ENCODE measurements at places on chromosomes 1 and 21. TPM values are rescaled to one million over a fixed set of nuclear protein-coding genes. Genes with fewer than 3 reads are reported as not detected.

DNA sequence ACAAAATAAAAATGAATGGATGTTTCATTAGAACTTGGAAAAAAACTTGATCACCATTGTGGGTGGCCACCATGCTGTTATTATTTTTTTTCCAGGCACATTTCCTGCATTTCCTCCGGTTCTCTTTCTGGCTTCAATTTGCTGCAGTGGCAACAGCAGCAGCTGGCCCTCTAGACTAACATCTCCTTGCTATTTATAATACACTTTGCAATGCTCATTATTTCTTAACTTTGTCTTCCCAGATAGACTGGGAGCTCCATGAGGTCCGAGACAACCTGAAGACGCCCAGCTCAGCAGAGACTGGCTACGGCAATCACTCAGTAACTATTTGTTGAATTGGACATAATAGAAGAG is 53.4 kb upstream of the ATP5PO start:
- DNase-seq: no peak

MTF2 gene
- total RNA-seq: 13.4 TPM

DNA sequence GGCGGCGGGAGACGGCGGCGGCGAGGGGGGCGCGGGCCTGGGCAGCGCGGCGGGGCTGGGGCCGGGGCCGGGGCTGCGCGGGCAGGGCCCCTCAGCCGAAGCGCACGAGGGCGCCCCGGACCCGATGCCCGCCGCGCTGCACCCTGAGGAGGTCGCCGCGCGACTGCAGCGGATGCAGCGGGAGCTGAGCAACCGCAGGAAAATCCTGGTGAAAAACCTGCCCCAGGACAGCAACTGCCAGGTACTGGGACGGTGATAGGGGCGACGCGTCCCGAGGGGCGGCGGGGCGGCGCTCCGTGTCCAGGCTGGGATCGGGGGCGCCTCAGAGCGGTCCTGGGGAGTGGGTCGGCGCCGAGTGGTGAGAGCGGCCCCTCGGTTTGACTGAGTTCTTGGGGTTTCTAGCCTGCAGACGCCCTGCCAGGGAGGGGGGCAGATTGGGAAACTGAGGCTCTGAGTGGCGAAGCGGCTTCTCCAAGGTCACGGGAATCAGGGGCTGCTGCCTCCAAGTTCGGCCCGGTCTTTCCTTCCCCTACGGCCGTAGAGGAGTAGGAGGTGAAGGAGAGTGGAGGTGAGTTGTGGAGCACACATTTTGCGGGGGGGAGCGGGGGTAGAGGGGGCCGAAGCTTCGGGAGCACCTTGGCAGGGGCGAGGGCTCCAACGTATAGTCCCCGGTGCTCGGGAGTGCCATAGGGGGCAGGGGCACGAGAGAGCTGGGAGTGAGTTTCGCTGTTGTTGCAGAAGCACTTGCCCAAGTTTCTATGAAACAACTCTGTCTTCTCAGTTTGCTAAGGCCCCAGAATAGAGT is 508 bp downstream of the RAVER2 start:
- no peak for DNase-seq

- no peak for DNase-seq
Observed at GRCh38 chr21:30349572-30349971, 1.2 kb upstream of the KRTAP23-1 start.

DNA sequence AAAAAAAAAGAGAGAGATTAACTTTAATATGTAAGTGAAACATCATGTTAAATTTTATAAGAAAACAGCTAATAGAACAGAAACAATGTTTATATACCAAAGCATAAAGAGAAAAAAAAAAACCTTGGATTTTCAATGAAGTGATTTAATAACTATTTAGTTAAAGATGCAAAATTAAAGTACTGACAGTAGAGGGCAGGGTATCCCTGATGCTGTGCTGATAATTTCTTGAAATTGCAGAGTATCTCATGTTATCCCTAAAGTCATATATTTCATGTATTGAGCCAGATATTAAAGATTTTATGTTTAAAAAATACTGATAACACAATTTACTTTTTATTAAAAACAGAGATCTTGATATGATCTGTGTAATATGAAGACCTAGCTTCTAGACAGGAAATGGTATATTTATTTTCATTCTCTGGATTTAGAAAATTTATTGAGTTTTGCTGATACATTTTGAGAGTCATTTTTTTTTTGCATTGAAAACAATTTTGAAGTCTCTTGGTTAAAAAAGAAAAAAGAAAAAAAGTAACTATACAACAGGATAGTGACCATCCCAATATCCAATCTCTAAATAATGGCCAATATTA is 273.2 kb downstream of the USP25 start:
- DNase-seq: no peak

DNA sequence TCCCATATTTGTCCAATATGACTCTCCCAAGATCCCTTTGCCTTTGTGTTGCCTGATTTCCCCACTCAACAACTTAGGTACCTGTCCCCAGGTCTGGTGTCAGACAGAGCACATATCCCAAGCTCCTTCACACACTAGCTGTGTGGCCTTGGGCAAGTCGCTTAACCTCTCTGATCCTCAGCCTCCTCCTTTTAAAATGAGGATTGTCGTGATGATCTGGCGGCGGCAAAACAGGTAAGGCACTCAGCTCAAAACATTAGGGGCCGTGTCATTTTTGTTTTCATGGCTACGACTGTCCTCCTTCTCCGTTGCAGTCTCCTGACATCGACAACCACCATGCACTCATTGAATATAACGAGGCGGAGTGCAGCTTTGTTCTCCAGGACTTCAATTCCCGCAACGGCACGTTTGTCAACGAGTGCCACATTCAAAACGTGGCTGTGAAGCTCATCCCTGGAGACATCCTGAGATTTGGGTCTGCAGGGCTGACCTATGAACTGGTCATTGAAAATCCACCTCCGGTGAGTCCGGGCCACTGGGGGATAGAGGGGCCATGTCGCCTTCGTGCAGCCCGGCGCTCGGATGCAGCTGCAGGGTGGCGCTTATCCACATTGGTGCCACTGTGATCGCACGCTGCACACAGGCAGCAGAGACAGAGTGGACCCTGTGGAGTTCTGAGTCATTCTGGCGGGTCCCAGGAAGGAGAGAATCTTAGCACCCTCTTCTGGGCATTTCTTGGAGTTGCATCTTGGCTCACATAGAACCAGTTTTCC is 25.2 kb downstream of the FHAD1 start:
- no peak for DNase-seq

GRCh38 chr1:118081387-118081786 is 103.6 kb downstream of the SPAG17 start:
- DNase-seq: no peak

- DNase-seq: no peak
Observed at GRCh38 chr1:228104526-228105269, 1.6 kb upstream of the C1orf35 start.

CSF1 gene
- 53.3 TPM for total RNA-seq

DNA sequence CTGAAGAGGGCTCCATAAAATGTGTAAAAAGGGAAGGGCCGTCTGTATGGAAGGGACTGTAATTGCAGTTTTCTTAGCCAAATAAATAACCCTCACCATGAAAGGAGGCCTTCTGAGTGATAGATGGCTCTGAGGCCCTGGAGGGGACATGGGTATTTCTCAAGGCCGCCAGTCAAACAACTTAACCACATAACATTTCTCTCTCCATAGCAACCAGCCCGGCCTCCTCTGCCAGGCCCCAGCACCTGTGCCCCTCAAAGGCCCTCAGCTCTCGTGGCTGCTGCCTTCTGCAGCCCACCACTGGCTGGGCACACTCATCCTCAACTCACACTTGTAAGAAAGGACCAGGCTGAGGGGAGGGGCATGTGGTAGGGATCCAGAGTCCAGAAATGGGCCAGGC is 57.0 kb upstream of the GJB5 start:
- no peak for DNase-seq

DNA sequence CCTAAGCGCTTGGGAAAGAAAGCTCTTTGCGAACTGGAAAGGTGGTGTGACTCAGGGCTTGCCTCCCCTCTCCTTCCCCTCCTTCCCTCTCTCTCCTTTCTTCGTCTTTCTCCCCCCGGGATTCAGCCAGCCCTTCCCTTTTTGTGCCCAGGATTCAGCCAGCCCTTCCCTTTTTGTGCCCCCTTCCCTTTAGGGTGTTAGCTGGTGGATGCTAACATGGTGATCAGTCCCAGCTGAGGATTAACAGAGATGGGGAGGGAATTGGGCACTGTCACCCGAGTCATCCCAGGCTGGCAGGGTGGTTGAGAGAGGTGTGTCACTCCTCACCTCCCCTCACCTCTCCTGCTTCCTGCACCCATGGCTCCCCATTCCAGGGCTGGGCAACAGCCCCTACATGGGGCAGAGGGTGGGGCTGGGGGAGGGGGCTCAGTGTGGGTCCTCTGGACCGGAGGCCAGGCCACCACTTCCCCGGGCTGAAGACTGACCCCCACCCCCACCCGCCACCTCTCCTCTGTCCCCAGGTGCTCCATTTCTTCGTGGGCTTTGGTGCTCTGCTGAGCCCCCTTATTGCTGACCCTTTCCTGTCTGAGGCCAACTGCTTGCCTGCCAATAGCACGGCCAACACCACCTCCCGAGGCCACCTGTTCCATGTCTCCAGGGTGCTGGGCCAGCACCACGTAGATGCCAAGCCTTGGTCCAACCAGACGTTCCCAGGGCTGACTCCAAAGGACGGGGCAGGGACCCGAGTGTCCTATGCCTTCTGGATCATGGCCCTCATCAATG is 51.5 kb downstream of the ELK4 start:
- no peak for DNase-seq

GRCh38 chr1:196660852-196661251 is 9.0 kb downstream of the CFH start:
- no peak for DNase-seq

LRRC41 gene
- total RNA-seq: 59.0 TPM

PCP4L1 gene
- 4.3 TPM for total RNA-seq

ZBTB8A gene
- total RNA-seq: 10.0 TPM

DNA sequence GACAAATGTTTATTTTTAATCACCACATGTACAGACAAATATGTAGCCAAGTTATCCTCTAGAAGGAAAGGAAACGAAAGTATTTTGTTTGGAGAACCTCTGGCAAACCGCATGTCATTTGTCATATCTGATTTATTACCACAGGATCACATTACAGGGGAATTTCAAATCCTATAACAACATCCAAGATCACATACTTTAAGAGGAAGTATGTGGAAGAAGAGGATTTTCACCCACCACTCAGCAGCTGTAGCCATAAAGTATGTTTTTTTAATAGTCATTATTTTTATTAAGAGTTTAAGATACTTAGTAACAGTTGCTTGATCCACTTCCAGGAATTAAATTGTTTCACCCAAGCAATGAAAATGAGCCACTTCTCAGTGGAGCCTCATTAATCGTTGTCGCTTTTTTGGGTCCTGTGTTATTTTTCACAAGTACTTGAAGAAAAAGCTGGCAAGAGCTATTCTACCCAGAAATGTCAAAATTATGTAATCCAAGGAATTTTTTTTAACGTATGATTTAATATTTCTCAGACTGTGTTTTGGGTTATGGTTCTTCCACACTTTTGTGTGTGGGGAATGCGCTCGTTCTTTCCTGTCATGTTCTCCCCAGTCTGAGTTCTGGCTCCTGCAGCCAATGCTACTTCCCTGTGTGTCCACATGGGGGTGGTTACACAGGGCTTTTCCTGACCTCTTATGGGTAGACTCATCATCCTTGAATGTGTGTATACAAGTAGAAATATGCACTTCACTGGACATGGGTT is 6.9 kb downstream of the SERTAD4 start:
- peak; percentile 90 for DNase-seq

SLC26A9 gene
- not detected for total RNA-seq

GRCh38 chr1:107362468-107363140 is 221.8 kb downstream of the NTNG1 start:
- no peak for DNase-seq

- DNase-seq: no peak
Observed at GRCh38 chr1:67769633-67770256, 63.5 kb downstream of the GNG12 start.

DNA sequence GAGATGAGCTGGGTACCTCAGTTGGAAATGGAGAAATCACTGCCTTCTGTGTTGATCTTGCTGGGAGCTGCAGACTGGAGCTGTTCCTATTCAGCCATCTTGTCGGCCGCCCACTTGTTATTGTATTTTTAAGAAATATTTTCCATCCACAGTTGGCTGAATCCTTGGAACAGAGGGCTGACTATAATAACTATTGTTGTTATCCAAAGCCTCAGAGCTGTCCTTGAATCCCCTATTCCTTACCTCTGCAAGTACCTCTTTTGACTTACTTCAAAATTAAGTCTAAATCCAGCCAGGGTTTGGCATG is 44.1 kb upstream of the GRHL3 start:
- DNase-seq: no peak

DNA sequence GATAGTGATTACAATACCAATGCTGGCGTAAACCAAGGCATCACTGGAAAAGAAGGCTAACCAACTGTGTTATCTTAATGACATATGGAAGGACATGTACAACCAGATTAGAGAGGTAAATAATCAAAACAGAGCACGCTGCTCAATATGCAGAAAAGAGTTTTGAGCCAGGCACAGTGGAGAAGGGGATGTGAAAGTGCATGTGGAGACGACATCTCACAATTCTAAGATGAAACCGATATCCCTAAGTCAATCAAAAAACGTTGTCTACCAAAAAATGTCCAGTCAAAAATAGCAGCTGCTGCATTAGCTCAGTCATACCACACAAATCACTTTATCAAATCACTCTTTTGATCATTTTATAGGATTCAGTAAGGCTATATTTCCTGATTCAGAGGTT is 116.3 kb upstream of the OLIG2 start:
- DNase-seq: no peak

GRCh38 chr1:38173157-38173831 is 126.7 kb upstream of the POU3F1 start:
- no peak for DNase-seq

- DNase-seq: no peak
Observed at GRCh38 chr1:90800012-90800717, 83.1 kb upstream of the BARHL2 start.

DMBX1 gene
- not detected for total RNA-seq

CLCA1 gene
- not detected for total RNA-seq

GRCh38 chr1:67559222-67559700 is 125.7 kb upstream of the GADD45A start:
- no peak for DNase-seq

KRTAP19-3 gene
- not detected for total RNA-seq

BSND gene
- total RNA-seq: not detected

DNA sequence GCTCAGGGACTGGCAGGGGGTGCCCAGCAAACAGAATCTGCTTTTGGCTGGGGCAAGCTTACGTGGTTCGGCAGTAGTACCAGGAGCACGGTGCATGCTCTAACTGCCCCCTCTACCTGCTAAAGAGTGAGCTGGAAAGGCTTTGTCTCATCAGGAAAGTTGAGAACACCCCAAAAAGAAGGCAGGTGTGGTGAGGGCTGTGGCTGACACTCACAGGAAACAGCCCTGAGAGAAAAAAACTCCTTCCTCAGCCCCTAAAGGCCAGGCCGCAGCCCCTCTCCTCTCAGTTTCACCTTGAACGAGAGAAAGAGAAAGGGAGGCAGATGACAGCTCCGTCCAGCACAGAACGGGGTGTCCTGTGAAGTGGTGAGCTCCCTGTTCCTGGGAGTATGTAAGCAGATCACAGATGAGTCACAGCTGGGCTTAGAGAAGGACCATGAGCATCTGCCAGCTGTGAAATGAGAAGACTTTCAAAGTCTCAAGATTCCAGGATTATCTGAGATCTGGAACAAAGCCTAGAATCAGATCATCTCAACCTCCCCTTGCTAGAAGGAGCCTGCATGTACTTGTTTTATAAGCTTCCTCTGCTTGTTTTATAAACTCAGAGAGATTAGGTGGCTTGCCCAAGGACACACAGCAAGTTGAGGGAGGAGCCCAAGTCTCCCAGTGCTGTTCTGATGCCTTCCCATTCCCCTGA is 13.4 kb downstream of the LAPTM5 start:
- no peak for DNase-seq

KIAA1614 gene
- 30.0 TPM for total RNA-seq

CYP4A11 gene
- total RNA-seq: not detected

TMEM240 gene
- total RNA-seq: 9.4 TPM

KCNQ4 gene
- 20.0 TPM for total RNA-seq

Measured in esophagus muscularis mucosa (tissue), 4 donors.